ENCODE measurements at places on chromosomes 3 and 15. TPM values are rescaled to one million over a fixed set of nuclear protein-coding genes. Genes with fewer than 3 reads are reported as not detected.

Gene CDC25A
- total RNA-seq, result 32.4 TPM

Gene CADM2
- total RNA-seq, result not detected

Gene TRA2B
- total RNA-seq, result 147 TPM

Gene GABRR3
- total RNA-seq, result not detected

Gene CAMK2N2
- 0.14 TPM for total RNA-seq

Gene NRG4
- total RNA-seq, result not detected

Gene UROC1
- not detected for total RNA-seq

Gene GOLGA8S
- not detected for total RNA-seq

Gene EFCAB12
- under 0.01 TPM for total RNA-seq

Gene VGLL3
- total RNA-seq, result 27.6 TPM

Gene ASB14
- not detected for total RNA-seq

Gene PLA2G4E
- not detected for total RNA-seq
